Glomerular endothelial cell (primary cell): ENCODE measurements at places on chromosomes 5 and 9. TPM values are rescaled to one million over a fixed set of nuclear protein-coding genes. Genes with fewer than 3 reads are reported as not detected.

FBP2 gene
- not detected in 2 replicates for total RNA-seq

CLIC3 gene
- total RNA-seq, result 0.29 and 2.3 TPM in 2 replicates

SV2C gene
- not detected in 2 replicates for total RNA-seq

ADAMTS16 gene
- 0.53 and 1.1 TPM in 2 replicates for total RNA-seq

BTNL9 gene
- 0.15 and 2.8 TPM in 2 replicates for total RNA-seq

PCDHA4 gene
- 0.29 TPM in 1 of 2 replicates, not detected in the other for total RNA-seq

SLC6A3 gene
- total RNA-seq, result not detected in 2 replicates

FRMPD1 gene
- total RNA-seq, result not detected in 2 replicates

CDH6 gene
- total RNA-seq, result 6.7 and 22.1 TPM in 2 replicates

CARD6 gene
- total RNA-seq, result 16.6 and 24.4 TPM in 2 replicates

MARCHF11 gene
- not detected in 2 replicates for total RNA-seq

CER1 gene
- not detected in 2 replicates for total RNA-seq

PCDHGA11 gene
- 12.3 and 17.5 TPM in 2 replicates for total RNA-seq

ARRDC1 gene
- total RNA-seq, result 36.8 and 49.8 TPM in 2 replicates

SVEP1 gene
- total RNA-seq, result 0.05 and 0.06 TPM in 2 replicates

ROR2 gene
- 0.12 and 0.15 TPM in 2 replicates for total RNA-seq

ST8SIA4 gene
- total RNA-seq, result 1.6 and 3.9 TPM in 2 replicates

IFNB1 gene
- total RNA-seq, result not detected in 2 replicates

SLC36A3 gene
- total RNA-seq, result not detected in 2 replicates
